ENCODE measurements at places on chromosomes 12 and 14.

GRCh38 chr12:25681580-25681979, 128.5 kb upstream of the LMNTD1 start:
- DNase-seq, result no peak

DNA sequence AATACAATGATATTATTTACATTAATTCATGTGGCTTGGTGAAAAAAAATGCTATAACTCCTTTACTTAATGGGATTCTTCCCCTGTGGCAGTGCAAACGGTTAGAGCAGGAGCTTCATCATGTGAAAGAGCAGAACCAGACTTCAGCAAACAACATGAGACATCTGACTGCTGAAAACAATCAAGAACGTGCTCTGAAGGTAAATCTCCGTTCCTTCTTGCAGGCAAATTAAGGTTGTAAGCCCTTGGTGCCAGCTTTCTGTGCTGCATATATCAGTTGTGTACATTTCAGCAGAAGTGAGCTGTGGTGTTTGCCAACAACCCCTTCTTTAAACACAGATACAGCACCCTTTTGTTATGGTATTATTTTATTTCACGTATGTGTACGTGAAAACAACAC, 171.7 kb downstream of the MIPOL1 start:
- no peak for DNase-seq

DNA sequence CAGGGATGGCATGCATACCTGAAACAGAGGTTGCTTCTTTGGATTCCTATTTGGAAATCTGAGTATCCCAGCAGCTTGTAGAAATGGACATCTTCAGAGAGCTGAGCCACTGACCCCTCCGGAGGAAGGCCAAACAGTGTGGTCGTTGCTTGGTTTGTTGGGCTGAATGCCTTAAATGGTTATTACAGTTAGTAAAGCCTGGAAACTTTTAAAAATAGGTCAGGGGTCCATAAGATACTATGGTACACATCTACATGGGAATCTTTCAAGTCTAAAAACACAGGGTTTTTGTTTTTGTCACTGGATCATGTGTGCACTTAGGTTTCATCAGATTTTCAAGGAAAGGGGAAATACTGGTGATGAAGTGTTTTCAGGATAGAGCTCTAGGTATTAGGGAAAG, 7.7 kb downstream of the DYRK2 start:
- no peak for DNase-seq

DNA sequence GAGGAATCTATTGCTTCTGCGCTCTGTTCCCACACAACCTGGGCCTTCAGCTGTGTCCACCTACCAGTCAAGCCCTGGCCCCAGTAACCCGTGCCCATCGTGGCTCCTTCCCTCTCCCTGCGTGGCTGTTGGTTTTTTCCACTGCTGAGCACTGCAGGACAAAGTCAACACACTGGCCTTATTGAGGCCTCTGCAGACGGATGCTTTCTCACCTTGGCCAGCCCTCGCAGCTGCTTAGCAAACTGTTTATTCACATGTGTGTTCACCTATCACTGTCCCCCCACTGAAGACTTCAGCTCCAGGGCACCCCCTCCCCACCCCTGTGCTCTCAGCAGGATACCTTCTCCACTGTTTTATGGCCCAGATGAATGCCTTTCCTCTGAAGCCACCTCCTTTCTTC, 12.8 kb upstream of the GPX2 start:
- DNase-seq, result no peak

GRCh38 chr12:52947738-52948423, 1.0 kb upstream of the KRT18 start:
- no peak for DNase-seq

GRCh38 chr14:99820702-99821331, 27.6 kb downstream of the EML1 start:
- DNase-seq, result no peak

DNA sequence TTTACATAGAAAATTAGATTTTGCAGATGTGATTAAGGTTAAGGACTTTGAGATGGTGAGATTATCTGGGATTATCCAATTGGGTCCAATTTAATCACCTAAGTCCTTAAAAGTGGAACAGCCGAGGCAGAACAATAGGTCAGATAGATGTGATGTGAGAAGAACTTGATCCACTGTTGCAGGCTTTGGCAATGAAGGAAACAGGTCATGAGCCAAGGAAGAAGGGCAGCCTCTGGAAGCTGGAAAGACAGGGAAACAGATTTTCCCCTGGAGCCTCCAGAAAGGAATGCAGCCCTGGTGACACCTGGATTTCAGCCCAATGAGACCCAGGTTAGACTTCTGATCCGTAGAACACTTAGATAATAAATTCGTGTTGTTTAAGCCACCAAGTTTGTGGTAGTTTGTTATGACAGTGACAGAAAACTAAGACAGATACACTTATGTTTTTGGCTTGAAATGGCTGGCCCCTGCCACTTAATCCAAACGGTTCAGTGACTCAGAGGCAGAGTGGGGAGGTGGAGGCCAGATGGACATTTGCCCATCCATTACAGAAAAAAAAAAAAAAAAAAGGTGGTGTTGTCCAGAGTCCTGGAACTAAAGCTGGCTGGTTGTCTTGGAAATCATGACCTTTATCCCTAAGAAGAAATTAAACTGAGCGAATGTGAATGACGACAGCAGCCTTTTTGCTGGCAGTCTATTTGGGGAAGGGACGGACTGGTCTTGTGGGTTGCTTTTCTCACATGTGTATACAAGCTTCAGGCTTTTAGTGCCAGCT, 181.9 kb upstream of the NRXN3 start:
- DNase-seq, result no peak

GRCh38 chr14:74456684-74457564, 30.9 kb upstream of the SYNDIG1L start:
- no peak for DNase-seq

GRCh38 chr12:91091916-91092715, 19.2 kb downstream of the LUM start:
- no peak for DNase-seq

GRCh38 chr12:12357719-12358461, 1.0 kb downstream of the BORCS5 start:
- no peak for DNase-seq

DNA sequence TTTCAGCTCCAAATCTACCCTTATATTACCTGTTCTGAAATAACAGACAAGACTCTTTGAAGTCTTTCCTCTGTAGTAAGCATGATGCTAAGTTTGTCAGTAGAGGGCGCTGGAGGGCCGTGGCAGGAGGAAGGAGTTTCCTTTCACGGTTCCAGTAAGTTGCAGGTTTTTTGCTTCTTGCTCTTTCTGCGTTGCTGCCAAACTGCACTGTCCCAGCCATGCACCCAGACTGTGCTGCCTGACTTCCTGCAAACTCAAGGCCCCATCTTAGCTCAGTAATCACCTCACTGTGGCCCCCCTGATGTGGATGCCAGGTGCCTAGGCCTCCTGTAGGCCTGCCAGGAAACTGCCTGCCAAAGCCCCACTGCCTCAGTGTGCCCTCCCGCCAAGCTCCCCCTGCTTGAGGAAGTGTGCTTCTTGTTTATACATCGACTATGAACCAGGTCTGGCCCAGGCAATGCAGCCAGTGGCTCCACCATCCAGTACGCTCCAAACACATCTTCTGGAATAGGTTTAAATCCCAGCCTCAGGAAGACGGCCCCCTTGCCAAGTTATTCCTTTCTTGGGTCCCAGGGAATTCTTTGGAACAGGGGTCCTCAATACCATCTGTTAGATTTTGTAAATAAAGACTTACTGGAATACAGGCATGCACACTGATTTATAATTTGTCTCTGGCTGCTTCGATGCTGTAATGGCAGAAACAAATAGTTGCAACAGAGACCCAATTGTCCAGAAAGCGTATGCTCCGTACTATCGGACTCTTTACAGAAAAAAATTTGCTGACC, 193.7 kb upstream of the LRIG3 start:
- DNase-seq, result peak; percentile 0

GRCh38 chr12:70581208-70581607, 56.0 kb downstream of the PTPRB start:
- DNase-seq, result no peak

DNA sequence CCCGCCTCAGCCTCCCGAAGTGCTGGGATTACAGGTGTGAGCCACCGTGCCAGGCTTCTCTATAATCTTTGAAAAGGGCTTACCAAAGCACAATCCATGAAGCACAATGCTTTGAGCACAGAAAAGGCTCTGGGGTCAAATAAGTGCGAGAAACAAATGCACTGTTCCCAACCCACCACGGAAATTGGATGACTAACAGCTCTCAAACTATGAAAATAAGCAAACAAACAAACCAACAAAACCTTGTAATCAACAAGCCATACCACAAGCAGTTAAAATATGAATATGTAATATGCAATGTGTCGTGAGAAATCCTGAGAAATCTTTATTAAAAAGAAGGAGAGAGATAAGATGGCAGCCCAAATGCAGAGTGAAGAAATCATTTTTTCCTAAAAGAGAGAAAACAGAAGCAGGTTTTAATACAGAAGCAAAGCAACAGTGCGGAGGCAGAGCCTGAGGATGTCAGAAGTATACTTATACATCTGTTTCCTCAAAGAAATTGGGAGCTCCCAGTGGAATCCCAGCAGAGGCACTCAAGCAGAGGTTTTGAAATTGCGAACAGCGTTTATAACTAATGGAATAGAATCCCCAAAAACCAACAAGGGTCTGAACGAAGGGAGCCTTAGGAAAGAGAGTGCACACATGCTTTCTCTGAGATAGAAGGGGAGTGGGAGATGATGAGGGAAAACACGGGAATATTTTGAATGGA, 17.1 kb downstream of the SMCO2 start:
- DNase-seq, result no peak

GRCh38 chr12:102438047-102438826, 42.1 kb downstream of the IGF1 start:
- DNase-seq, result no peak

DNA sequence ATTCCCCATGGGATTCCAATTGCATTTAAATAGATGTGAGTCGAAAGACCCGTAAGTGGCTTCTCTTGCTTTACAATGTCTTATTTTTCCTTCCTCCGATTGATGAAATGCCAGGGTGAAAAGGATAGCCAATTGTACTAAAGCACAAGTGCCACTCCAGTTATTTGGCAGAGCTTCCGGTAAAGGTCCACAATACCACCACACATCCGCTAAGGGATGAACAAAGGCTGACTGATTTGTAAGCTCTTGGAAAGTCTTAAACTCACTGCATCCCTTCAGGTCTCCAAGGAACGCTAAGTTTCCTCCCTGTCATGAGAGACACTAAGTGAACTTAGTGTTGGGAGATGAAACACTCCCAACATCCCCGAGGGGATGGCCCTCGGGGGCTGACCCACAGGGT, 21.2 kb upstream of the RNASE1 start:
- DNase-seq, result no peak

- DNase-seq, result no peak
These were observed 27.8 kb upstream of the FOS start for GRCh38 chr14:75250800-75251199.

- DNase-seq, result no peak
These were observed 334.0 kb upstream of the FLRT2 start for GRCh38 chr14:85195872-85196477.

DNA sequence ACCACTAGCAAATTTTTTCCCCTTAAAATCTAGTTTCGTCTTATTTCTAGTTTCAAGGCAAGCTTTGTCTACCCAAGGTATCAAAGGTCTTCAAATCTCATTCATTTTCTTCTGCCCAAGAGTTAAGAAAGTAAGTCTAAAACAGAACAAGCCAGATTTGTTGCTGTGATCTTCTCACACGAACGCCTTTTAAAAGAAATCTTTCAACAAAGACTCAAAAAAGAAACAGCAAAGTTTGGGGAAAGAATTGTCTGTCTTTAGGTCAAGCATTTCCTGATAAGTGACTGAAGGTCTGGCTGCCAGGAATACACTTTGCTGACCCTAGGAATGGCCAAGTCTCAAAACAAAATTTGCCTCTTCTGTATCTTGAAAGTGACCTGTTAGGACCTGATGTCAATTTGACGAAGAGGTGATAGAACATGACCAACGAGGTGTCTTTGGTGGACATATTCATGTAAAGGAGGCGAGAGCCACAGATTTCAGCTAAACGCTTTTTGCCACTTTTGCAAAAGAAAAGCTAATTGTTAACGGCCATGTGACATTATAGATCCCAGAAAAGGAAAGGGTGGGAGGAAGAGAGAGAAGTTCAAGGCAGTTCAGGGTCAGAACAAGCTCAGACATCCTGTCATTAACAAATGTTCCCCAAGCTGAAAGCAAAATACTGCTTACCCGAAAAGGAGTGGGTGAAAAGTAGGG, 1.7 kb downstream of the CDK17 start:
- DNase-seq, result no peak

DNA sequence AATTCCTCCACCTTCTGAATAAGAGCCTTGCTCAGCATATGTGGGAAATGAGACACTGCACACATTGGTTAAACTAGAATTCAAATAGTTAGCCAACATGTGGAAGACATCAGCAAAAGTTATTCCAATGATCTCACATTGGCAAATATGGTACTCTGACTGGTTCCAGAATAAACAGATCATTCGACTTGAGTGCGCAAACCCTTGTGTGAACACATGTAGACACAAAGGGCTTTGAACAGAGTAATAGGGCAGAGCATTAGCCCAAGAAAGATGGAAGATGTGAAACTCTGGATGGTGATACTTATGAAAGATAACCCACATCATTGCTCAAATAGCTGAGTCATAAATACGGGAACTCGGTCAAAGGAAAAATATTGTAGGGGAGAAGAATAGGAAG, 1133.4 kb upstream of the SEL1L start:
- DNase-seq, result no peak

DNA sequence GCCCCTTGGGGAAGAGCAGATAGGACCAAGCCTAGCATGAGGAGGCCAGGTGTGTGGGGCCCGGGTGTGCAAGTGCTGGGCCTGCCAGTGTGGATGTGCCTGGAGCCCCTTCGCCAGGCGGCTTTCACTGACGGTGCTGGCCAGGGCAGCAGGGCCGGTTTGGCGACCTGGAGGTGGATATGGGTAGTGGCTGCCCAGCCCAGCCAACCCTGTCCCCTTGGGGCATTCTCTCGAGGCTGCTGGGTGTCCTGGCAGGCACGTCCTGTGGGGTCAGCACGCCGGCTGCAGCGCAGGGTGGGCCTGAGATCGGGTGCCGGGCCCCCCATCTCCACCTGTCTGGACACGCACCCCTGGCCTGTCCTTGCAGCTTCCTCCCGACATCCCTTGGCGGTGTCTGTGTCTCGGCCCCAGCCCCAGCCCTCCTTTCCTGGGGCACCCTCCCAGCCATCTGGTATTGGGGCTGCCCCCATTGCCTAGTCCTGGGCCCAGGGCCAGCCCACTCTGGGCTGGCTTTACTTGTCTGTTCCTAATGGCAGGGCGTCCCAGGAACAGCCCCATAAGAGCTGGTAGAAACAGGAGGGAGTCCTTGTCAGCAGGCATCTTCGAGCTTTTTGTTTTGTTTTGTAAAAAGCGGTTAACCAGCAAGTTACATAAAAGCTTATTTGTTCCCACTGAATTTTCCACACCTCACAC, 7.2 kb upstream of the CRIP2 start:
- DNase-seq, result no peak

GRCh38 chr14:77375973-77376770, 722 bp downstream of the TMED8 start:
- DNase-seq, result peak; percentile 25

DNA sequence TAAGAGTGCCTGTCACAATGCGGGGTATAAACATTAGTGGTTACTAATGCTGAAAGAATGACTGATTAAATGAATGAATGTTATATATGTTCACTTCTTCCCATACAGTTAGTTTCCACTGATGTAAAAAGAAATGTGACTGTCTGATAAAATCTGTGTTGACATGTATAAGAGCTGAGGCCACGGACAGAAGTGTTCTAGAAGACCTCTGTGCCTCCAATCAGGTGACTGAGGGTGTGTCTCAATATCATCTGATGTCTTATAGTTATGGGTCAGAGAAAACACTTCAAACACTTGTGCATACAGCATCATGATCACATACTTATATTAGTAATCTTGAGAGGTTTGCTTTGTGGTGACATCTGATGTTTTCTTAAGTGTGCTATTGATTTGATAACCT, 183.4 kb downstream of the TTC7B start:
- no peak for DNase-seq

- DNase-seq, result no peak
These were observed 18.9 kb upstream of the GPR132 start for GRCh38 chr14:105083926-105084685.

Measured in stimulated activated CD4-positive, alpha-beta T cell treated with anti-CD3 and anti-CD28 coated beads, Interleukin-1b, Interleukin-23, amount 100 ng/mL, for 4 hours (primary cell).